Activated CD4-positive, alpha-beta T cell treated with anti-CD3 and anti-CD28 coated beads, Interleukin-2, amount 50 U/mL, for 4 hours (primary cell): ENCODE measurements at places on chromosomes 3 and 15.

- no peak for DNase-seq
Measured at GRCh38 chr15:48993380-48993779, 29.7 kb upstream of the SHC4 start.

GRCh38 chr15:63860555-63860954 is 26.8 kb upstream of the HERC1 start:
- no peak for DNase-seq

- no peak for DNase-seq
Measured at GRCh38 chr15:61736790-61737189, 323.5 kb downstream of the VPS13C start.

GRCh38 chr15:41969851-41970431 is 2.4 kb downstream of the EHD4 start:
- no peak for DNase-seq

GRCh38 chr3:190853464-190853863 is 9.0 kb downstream of the GMNC start:
- DNase-seq, result no peak

DNA sequence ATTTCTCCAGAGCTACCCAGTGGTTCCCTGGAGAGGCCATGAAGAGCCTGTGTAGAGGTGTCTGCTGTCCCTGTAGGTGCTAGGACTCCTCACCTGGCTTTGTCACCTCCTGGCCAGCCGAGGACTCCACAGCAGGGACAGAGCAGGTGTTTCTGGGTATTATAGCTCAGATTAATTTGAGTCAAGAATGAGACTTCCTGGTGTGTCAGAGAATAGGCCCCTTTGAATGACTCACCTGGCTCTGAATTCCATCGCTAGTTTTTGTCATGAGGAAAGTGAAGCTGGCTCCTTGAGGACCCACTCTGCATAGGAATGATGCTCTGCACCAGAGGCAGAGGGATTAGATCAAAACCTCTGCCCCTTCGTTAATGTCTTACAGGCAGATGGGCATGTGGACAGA is 167.5 kb upstream of the TOPAZ1 start:
- no peak for DNase-seq

DNA sequence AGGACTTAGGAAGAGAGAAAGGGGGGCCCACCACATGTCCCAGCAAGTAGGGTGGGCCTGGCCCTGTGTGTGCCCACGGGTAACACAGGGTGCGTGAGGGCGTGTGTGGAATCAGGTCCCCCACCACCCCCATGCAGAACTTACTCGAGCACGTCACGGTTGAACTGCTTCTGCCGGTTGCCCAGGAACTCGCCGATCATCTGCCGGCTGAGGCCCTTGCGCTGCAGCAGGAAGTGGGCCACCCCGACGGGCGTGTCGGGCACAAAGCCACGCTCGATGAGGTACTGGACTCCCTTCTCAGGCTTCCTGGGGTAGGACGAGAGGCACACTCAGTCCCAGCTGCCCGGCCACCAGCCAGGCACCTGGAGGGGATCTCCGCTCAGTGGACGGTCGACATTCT is 83.1 kb upstream of the RPL32 start:
- no peak for DNase-seq

GRCh38 chr3:193095366-193095765 is 145.7 kb upstream of the PLAAT1 start:
- DNase-seq, result no peak

DNA sequence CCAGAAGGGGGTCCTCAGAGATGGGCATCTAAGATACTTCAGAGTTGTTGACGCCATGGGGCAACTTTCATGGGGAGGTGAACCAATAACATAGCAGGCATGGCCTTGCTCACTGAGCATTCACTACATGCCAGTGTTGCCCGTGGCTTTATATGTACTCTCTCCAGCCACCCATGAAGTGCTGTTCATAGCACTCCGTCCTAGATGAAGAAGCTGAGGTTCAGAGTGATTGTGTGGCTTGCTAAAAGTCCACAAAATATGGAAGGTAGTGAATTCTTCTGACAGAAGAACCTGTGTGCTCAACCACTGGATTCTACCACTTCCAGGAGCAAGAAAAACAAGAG is 9.8 kb upstream of the SEMA4B start:
- DNase-seq, result no peak

- DNase-seq, result no peak
Measured at GRCh38 chr3:69735893-69736292, 3.4 kb upstream of the MITF start.

GRCh38 chr15:100820528-100820927 is 59.1 kb upstream of the ALDH1A3 start:
- no peak for DNase-seq

DNA sequence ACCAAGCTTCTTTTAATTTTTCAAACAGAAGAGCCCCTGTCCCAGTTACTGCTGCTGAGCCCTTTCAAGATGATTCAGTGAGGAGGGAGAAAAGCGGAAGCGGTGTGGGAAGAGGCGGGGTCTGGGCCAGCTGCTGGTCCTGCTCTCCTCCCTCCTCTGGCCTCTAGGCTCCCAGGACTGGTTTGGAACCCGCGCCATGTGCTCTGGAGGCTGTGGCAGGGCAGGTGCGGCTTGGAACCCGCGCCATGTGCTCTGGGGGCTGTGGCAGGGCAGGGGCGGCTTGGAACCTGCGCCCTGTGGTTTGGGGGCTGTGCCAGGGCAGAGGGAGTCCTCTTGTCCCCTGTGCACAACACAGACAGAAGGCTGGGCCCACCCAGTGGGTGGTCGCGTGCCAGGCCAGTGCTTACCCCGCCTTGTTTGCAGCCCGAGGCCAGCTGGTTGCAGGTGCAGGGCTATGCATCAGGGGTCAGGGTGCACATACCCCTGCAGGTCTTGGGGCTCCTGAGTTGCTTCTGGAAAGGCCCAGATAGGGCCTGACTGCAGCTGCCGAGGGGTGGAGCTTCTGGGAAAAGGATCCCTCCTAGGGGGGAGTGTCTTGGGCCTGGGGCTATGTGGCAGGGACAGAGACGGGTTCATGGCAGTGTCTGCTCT is 12.2 kb downstream of the ALG1L2 start:
- no peak for DNase-seq

DNA sequence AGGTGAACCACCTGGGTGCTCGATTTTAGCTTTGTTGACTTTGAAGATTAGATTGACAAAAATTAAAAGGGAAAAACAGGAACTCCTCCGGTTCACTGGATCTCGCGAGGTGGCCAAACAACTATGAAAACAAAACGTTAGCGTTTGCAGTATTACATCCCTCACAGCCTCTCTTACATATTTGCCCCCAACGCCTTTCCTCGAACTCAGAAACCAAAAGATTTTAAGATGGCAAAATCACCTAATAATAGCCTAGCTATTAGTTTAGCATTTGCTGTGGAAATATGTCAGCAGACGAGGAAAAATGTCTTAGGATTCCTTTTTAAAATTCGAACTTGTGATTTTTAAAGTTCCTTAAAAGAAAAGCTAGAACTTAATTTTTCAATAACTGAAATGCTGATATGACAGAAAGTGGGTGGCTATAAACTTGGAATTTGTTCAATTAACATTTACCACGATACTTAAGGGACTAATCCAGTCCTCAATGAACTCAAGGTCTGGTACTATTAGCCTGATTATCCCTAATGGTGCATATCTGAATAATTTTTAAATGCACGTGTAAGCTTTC is 491 bp upstream of the SENP7 start:
- no peak for DNase-seq

GRCh38 chr3:160213191-160213590 is 12.0 kb upstream of the C3orf80 start:
- DNase-seq, result no peak

- DNase-seq, result no peak
Measured at GRCh38 chr3:33438284-33438668, 1.9 kb downstream of the UBP1 start.

GRCh38 chr15:58852347-58852746 is 81.1 kb downstream of the SLTM start:
- no peak for DNase-seq

- DNase-seq, result no peak
Measured at GRCh38 chr3:112979244-112979832, 4.4 kb upstream of the CD200R1 start.

GRCh38 chr15:36501063-36501678 is 78.3 kb upstream of the CDIN1 start:
- no peak for DNase-seq

GRCh38 chr15:65576664-65577063 is 34.3 kb downstream of the INTS14 start:
- no peak for DNase-seq

DNA sequence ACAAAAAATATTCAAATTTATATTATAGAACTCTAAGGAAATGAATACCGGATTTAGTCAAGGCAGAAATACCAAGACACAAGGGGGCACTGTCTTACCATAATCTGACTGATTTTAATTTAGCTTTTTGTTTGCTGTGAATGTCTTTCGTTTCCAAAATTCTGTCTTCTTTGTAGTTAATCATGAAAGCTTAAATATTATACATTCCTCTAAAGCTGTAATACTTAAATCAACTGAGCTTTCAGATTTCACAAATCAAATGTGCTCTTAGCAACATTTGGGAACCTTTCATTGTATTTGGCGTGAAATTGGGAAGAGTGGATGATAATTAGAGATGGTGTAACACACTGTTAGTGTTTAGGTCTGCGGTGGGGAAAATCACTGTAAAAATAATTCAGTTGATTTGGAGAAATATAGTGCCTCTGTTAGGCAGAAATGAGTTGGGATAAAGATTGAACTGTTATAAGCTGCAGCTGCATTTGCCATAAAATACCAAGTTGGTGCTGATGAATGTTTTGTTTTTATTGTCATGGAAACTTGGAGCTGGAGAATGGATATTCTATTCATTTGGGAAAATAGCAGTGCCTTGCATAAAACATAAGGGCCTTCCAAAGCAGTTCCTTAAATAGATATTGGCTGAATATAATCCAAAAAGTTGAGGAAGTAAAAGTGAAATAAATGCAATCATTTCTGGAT is 228.2 kb downstream of the TCF12 start:
- no peak for DNase-seq

GRCh38 chr3:170258105-170258487 is 35.9 kb downstream of the PRKCI start:
- DNase-seq, result no peak

- no peak for DNase-seq
Measured at GRCh38 chr15:77179541-77179998, 108.7 kb upstream of the TSPAN3 start.

GRCh38 chr3:13521309-13521708 is 27.6 kb upstream of the FBLN2 start:
- DNase-seq, result no peak

- DNase-seq, result no peak
Measured at GRCh38 chr3:109275702-109276293, 40.5 kb downstream of the DPPA2 start.

- no peak for DNase-seq
Measured at GRCh38 chr15:95918525-95918924, 412.0 kb upstream of the NR2F2 start.

DNA sequence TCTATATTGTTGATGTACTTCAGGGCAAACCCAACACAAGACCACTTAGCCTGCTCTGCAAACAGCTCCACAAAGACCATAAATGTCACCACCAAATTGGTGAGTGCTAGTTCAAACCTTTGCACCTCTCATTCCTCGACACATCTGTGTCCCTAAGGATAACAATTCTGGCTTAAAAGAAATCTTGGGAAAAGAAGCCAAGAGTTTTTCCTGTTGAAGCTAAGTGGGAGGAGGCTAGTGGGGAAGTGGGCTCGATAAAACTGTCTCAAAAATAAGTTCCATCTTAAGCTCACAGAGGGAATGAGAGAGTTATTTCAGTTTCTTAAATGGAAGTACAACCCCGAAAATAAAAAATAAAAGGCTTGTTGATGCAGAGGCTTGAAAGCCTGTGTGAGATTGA is 40.4 kb upstream of the PRICKLE2 start:
- DNase-seq, result no peak

- no peak for DNase-seq
Measured at GRCh38 chr3:171055336-171056178, 29.0 kb upstream of the SLC2A2 start.

- DNase-seq, result no peak
Measured at GRCh38 chr3:141949972-141950371, 73.5 kb downstream of the ATP1B3 start.

- no peak for DNase-seq
Measured at GRCh38 chr3:38177181-38177580, 11.8 kb downstream of the OXSR1 start.

DNA sequence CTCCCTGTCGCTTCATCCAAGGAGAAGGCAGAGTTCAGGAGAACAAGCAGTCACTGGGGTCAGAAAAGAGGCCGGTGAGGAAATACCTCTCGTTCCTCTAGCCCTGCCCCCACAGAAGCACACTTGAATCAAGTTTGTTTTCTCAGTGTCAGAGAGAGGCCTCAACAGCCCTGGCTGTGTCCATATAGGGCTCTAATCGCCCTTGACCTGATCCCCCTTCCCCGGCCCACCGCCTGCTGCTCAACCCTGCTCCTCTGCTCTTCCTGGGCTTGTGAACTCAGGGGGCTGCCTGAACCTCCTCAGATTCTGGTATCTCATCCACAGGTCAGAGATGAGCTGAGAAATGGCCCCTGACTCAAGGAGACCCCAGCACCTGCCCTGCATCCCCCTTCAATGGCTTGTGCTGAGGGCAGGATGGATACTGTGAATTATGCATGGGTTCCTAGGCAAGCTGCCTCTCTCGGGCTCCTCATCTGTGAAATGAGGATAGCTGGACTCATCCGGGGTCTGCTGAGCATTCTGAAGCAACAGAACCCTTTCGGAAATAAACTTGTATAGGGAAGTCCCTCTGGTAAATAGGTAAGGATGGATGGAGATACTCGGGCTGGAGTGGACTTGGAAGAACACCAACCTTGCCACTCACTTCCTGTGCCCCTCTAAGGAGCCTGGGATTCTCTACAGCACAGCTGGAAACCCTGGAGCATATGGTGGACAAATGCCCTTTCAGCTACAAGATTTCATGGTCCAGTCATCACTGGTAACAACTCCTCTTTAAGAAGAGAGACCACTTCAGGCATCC is 147.5 kb downstream of the STT3B start:
- no peak for DNase-seq

DNA sequence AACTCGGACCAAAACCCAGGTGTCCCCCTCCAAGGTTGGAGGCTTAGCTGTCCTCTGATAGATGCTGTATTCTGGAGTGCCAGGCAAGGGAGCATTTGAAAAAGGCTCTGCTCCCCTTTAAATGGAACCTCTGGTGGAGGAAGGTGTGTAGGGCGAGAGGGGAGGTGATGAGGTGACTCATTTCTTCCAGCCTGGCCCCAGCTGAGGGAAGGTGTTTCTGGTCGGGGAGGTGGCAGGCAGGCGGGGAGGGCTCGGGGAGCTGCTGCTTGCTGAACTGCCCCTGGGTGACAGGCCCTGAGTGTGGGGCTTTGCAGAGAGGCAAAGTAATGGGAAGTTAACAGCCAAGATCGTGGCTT is 18.8 kb downstream of the PSTPIP1 start:
- peak; percentile 89 for DNase-seq

GRCh38 chr15:52677593-52678467 is 1.4 kb downstream of the ATOSA start:
- DNase-seq, result peak; percentile 37

GRCh38 chr3:134359121-134360010 is 14.9 kb downstream of the AMOTL2 start:
- DNase-seq, result no peak

DNA sequence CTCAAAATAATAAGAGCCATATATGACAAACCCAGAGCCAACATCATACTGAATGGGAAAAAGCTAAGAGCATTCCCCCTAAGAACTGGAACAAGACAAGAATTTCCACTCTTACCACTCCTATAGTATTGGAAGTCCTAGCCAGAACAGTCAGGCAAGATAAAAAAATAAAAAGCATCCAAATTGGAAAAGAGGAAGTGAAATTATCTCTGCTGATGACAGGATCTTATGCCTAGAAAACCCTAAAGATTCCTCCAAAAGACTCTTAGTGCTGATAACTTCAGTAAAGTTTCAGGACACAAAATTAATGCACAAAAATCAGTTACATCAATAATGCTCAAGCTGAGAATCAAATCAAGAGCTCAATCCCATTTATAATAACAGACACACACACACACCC is 45.9 kb upstream of the SLC2A2 start:
- no peak for DNase-seq
